ELR (cell line): ENCODE measurements at places on chromosomes 7 and 10.

DNA sequence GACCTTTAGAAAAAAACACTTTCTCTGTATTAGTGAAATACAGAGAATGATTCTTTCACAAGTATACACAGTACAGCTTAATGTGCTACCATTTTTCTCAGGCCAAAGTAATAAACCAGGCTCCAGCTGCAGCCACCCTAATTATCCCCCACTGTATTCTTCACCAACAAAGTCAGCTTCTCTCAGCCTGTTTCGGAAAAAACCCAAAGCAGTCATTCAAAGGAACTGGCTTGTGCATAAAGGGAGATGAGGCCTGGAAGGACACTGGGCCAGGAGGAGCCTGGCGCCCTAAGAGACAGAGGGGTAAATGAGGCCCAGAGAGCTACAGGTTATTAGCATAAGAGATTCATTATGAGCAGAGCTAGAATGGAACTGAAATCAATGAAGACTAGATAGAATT, 9.2 kb downstream of the USP54 start:
- DNase-seq, result no peak

DNA sequence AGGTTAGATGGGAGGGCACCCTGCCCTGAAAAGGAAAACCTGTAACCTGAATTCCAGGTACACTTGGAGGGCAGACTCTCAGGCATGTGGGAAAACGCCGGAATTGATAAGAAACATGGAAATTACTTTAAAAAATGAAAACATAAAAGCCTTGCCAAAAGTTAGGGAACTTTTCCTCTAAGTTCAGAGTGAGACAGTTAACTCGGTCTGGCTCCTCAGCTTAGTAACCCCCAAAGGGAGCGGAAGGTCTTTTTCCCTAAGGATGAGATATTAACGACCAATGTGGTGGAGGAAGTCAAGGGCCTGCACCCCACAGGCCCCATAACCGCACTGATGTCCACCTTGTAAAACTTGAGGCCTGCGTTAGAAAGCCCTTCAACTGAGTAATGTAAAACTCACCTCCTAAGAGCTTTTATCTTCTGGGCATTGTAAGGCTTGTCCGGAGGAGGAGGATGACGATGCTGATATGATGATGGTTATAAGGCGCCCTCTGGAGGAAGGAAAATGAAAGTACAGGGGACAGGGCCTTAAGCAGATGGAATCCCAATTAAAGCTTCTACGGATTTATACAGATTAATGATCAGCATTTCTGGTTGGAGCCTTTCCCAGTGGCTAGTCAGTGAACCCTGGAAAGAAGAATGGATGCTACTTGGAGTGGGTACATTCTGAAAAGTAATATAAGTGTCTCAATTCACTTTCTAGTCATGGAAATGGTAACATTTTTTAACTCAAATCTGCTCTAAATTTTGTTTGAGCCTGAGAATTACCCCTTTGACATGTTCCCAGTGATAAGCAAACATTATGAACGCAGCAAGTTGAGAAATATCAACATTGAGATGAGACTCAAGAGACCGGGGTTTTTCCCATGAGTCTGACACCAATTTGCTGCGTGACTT, 694 bp downstream of the COL1A2 start:
- DNase-seq, result peak; percentile 89

GRCh38 chr10:96441322-96441885, 72.3 kb downstream of the TLL2 start:
- no peak for DNase-seq

DNA sequence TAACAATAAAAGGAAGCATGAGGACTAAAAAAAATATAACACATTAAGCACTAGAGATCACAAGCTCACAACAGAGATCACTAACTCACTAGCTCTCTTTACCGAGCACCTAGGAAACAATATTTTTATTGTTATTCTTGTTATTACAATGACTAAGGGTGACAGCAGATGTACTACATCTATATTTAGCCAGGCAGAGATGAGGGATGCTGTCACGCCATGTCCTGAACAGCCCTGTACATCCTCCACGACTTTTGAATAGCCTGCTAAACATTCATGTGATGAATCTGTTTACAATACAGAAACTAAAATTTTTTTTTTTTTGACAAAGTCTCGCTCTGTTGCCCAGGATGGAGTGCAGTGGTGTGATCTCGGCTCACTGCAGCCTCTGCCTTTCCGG, 22.7 kb downstream of the FAM133B start:
- peak; percentile 44 for DNase-seq

DNA sequence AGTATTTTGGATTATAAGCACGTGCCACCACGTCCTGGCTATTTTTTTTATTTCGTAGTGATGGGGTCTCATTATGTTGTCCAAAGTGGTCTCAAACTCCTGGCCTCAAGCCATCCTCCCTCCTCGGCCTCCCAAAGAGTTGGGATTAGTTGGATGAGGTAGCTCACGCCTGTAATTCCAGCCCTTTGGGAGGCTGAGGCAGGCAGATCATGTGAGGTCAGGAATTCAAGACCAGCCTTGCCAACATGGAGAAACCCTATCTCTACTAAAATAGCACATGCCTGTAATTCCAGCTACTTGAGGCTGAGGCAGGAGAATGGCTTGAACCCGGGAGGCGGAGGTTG, 21.8 kb upstream of the YWHAG start:
- no peak for DNase-seq

DNA sequence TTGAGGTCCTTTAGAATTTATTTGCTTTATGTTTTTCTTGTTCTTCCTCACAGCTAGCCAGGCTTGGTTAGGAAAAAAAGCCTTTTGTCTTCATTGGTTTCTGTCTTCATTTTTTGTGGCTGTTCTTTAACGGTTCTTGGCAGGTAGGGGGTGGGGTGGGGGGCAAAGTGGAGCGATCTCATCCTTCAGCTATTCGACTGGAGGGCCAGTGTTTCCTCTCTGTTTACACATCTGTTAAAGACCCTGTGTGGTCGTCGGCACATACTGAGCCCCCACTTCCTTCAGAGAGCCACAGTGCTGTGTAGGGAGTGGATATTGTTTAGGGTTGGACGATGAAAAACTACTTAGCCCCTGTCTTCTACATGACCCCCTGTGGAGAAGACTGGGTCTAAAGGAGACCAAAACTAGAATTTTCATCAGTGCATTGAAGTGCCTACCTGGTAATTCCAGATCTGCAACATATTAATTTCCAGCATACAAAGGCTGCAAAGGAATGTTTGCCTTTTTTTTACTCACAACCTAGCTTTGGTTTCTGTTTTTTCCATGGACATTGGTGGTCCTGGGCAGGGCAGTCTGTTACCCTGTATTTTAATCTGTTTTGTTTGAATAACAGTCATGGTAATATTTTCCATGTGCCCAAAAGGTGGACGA, 29.0 kb downstream of the PRPF18 start:
- DNase-seq, result peak; percentile 11

DNA sequence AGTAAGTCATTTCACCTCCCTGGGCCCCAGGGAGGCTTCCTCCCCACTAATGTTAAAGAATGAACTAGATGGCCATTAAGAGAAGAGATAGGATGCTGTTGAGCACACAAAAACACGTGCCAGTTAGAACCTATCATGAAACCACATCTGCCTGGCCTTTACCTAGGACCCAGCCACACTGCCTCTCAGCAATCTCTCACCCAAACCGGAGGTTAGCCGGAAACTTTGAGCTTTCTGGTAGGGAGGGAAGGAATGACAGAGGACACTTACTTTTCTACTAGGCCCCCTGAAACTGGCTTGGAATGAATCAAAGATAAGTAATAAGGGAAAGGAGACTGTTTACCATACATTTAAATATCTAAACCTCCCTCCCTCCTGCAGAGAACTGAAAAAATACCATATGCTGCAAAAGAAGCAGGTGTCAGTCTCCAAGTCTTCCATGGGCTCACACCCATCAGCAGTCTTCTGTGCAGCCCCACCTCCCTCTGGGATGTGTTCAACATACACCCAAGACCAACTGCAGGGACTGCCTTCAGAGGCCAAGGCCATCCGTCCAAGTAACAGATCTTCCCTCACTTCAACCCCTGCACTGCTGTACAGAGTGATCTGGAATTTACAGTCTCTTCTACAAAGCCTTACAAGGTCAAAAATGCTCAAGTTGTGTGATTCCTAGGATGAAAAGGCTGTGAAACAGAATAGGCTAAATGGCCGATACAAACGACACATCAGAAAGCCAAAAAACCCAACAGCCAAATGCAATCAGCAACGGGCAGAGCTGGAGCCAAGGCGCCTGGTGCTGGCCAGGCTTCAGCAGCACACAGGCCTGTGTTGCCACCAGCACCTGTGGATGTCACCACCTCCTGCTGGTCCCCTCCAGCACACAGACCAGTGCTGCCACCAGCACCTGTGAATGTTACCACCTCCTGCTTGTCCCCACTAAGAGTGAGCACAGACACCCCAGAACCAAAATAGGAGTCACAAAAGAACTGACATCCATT, 42.4 kb downstream of the SORBS1 start:
- DNase-seq, result no peak
